CD4-positive, alpha-beta memory T cell (primary cell): ENCODE measurements at places on chromosomes 2 and 18. TPM values are rescaled to one million over a fixed set of nuclear protein-coding genes. Genes with fewer than 3 reads are reported as not detected.
A peak's percentile ranks its signal among the peaks of the same experiment; 100 is the strongest.

DNA sequence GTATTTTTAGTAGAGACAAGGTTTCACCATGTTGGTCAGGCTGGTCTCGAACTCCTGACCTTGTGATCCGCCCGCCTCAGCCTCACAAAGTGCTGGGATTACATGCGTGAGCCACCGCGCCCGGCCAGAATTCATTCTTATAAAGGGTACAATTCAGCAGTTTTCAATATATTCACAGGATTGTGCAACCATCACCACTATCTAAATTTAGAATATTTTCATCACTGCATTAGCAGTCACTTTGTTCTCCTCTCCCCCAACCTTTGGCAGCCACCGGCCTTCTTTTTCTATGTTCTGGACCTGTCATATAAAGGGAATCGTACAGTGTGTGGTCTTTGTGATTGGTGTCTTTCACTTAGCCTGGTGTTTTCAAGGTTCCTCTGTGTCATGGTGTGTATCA, 40.7 kb downstream of the TCF7L1 start:
- H3K27me3 ChIP-seq: no peaks in the 10 kb centered on the region
- no peak overlapping the region for H3K27ac ChIP-seq
- DNase-seq: no peak
- H3K4me1 ChIP-seq: no peaks in the 10 kb centered on the region
- H3K36me3 ChIP-seq: no peaks in the 10 kb centered on the region
- H3K4me3 ChIP-seq: no peak overlapping the region

DNA sequence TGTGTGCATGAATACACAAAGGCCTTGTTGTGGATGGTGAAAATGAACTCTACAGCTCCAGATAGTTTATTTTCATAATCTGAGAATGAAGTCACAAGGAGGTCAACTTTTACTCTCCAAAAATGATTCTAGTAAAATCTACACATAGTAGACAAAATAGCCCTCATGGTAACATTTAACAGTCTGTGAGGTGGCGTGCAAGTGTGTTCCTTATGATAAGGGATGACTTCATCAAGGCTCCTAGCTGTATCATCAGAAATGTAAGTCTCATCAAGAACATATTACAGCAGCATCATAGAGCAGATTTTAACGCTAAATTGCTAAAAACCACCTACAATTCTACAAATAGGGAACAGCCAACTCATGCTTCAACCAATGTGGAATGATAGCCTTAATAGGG, 72.3 kb upstream of the RIOK3 start:
- H3K4me1 ChIP-seq: peaks cover 16% of the 10 kb centered on the region
- H3K27ac ChIP-seq: no peak overlapping the region
- no peaks in the 10 kb centered on the region for H3K36me3 ChIP-seq
- no peak for DNase-seq

DNA sequence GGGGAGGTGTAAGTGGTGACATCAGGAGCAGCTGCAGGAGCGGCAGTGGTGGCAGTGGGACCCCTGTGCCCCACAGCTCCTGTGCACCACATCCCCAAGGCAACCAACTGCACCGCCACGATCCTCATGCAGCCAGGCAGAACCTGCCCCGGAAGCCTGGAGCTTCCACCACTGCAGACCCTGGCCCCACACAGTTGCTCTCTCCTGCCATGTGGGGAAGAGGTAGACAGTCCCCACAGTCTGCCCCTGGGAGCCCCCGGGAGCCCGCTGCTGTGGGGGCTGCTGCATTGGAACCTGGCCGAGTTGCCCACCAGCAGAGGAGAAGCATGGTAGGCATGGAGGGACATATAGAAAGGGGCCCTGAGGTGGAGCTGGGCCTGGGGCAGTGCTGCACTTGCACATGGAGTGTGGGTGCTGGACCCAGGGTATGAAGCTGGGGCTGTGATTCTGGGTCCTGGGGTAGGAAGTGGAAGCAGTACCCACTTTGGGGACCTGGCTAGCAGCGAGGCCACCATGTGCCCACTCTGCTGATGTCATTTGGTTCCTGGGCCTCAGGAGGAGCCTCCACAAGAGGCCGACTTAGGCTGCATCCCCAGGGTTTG, 623.3 kb upstream of the LRRTM4 start:
- H3K36me3 ChIP-seq: no peaks in the 10 kb centered on the region
- H3K4me3 ChIP-seq: no peak overlapping the region
- no peak for DNase-seq
- no peaks in the 10 kb centered on the region for H3K4me1 ChIP-seq
- no peaks in the 10 kb centered on the region for H3K27me3 ChIP-seq

DNA sequence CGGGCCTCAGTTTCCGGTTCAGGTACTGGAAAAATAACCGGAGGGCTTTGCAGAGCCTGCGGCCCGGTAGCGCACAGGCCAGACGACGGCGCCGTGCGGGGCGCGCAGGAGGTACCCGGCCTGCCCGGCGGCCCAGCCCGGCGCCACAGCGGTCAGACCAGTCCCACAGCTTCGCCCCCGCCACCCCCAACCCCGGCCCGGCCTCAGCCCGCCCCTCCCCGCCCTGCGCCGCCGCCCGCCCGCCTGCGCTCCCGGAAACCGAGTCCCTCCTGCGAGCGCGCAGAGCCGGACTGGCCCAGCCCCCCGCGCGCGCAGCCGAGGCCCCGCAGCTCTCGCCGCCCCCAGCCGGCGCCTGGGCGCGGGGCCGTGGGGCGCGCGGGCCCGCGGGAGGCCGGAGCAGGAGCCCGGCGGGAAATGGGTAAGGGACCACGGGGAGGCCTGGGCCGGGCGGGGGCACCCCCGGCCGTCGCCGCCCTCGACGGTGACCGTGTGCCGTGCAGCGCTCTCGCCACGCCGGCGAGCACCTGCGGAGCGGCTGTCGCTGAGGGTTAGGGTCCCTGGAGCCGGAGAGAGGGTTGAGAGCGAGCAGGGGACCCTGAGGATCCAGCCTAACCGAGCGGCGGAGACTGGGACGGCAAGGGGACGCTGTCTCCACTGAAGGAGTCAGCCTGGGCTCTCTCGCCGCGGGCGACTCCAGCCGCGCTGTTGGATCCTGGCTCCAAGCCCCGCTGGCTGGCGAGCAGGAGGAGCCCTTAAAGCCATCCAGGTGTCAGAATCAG, 16.5 kb upstream of the PSD4 start:
- H3K4me3 ChIP-seq: peak overlapping the region; percentile 57
- no peaks in the 10 kb centered on the region for H3K36me3 ChIP-seq
- H3K4me1 ChIP-seq: peaks cover 27% of the 10 kb centered on the region
- H3K27ac ChIP-seq: peak overlapping the region; percentile 55
- H3K27me3 ChIP-seq: no peaks in the 10 kb centered on the region

- H3K27ac ChIP-seq: no peak overlapping the region
- no peak for DNase-seq
- no peaks in the 10 kb centered on the region for H3K27me3 ChIP-seq
- no peaks in the 10 kb centered on the region for H3K4me1 ChIP-seq
- no peaks in the 10 kb centered on the region for H3K36me3 ChIP-seq
Measured at GRCh38 chr2:100136310-100136709, 6.1 kb downstream of the AFF3 start.

EFEMP1 gene
- not detected for total RNA-seq

DNA sequence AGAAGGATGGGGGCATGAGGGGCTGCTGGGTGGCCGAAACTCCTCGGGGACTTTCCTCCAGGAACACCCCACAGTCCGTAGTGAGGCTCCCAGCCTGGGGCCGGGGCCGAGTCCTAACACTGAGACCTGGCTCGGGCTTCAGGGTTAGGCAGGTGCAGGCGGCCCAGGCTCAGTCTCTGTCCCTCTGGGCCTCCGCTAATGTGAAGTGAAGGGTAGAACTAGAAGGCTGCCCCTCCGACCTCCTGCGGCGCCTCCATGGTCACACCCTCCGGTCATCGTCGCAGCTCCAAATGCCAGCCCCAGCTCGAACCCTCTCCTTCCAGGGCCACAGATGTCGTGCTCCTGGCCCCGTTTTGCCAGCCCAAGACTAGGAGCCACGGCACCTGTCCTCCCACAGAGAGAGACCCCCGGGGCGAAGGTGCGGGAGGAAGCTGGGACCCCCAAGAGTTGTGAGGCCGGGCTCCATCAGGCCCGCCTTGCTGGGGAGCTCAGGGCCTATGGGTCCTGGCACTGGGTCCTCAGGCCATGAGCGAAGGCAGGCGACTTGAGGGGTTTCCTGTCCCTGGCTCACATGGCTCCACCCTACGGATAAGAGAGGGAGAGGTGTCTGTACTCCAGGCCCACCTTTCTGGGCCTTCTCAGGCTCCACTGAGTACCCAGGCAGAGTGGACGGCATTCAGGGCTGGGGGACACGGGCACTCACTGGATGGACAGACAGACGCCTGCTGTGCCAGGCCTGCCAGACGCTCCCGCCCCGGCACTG, 797 bp downstream of the ANO7 start:
- H3K4me3 ChIP-seq: no peak overlapping the region
- no peaks in the 10 kb centered on the region for H3K36me3 ChIP-seq
- H3K27ac ChIP-seq: no peak overlapping the region
- no peaks in the 10 kb centered on the region for H3K4me1 ChIP-seq

GALNT5 gene
- total RNA-seq: not detected

- no peaks in the 10 kb centered on the region for H3K36me3 ChIP-seq
- H3K27me3 ChIP-seq: no peaks in the 10 kb centered on the region
Measured at GRCh38 chr2:100018341-100019193, 123.8 kb downstream of the AFF3 start.

FAM210A gene
- total RNA-seq: 9.4 TPM

GRCh38 chr18:5747678-5748077, 147.6 kb downstream of the TMEM200C start:
- no peaks in the 10 kb centered on the region for H3K36me3 ChIP-seq
- no peak overlapping the region for H3K27ac ChIP-seq
- H3K4me3 ChIP-seq: no peak overlapping the region
- no peaks in the 10 kb centered on the region for H3K4me1 ChIP-seq
- no peaks in the 10 kb centered on the region for H3K27me3 ChIP-seq

SGPP2 gene
- total RNA-seq: 9.9 TPM

DNA sequence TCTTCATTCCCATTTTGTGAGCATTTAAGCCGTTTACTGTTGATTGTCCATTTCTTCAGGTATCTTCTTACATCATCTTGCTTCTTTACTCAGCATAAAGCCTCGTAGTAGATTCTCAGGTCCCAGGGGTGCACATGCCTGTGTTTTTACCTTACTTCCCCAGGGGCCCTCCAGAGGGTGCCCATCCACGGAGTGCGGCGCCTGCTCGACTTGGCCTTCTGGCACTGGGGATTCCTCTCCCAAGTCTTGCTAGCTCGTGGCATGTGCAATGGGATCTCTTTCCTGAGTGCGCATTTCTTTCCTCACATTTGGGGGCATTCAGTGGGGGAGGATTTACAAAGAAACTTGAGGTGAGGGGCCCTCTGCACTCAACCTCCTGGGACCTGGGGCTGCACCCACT, 148.1 kb downstream of the AGAP1 start:
- no peak for DNase-seq
- H3K4me1 ChIP-seq: no peaks in the 10 kb centered on the region
- no peaks in the 10 kb centered on the region for H3K36me3 ChIP-seq
- H3K27ac ChIP-seq: no peak overlapping the region
- no peaks in the 10 kb centered on the region for H3K27me3 ChIP-seq

PMAIP1 gene
- total RNA-seq: 8.8 TPM

DNA sequence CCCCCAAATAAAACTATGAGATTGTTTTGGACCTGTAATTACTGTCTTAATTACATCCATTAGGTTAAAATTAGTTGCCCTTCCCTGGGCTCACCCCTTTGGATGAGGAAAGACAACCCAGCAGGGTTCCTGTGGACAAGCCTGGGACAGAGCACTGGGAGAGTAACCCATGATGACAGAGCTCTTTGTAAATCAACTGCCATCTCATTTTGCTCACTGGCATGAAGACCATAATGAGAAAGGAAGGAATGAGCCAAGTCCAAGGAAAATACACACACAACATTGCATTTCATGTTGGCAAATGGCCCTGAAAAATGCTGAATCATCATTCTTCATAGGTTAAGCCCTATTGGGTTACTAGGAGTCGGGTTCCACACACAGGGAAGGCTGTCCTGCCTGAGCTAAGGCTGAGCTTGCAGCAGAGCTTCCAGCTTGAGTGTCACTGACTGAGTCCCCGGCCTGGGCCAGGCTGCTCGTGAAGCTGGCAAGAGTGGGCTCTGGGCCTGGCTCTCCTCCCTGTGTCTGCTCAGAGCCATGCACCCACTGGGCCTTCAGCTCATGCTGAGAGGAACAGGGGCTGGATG, 94.1 kb upstream of the ACAA2 start:
- no peaks in the 10 kb centered on the region for H3K4me1 ChIP-seq
- H3K4me3 ChIP-seq: no peak overlapping the region
- no peak for DNase-seq
- no peaks in the 10 kb centered on the region for H3K36me3 ChIP-seq

DNA sequence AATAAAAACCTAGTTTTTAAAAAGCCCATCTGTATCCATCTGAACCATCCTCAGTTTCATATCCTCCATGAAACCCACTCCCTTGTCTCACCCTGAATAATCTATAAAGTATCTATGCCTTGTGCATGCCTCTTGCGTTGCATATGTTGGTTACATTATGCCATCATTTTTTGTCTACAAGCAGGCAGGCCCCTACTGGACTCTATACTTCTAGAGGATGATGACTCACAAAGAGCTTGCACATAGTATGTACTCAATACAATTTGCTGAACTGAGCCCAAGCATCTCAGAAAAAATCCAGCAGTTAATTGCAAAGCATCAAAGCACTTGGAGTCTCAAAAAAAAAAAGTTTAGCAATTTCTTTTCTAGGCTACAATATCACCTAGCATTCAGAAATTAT, 95.6 kb downstream of the DYM start:
- H3K36me3 ChIP-seq: peaks cover 7% of the 10 kb centered on the region
- no peaks in the 10 kb centered on the region for H3K27me3 ChIP-seq
- DNase-seq: no peak
- H3K4me1 ChIP-seq: peaks cover 10% of the 10 kb centered on the region

DNA sequence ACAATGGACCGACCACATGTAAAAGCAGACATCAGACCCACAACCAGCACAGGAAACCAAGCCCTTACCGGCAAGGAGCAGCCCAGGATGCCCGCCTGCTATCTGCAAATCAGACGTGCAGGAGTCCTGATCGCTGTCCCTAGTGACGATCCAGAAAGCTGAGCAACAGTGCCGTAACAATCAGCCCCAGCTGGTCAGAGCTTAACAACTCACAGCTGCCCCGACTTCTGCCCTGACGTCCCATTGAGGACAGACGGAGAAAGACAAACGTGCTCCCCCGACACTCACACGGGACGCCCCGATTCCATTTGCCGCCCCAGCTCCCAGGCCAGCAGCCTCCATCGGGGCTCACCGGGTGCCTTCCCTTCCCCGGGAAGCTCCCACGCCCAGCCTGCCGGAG, 39.8 kb upstream of the PXDN start:
- no peak for DNase-seq
- H3K27ac ChIP-seq: no peak overlapping the region
- no peaks in the 10 kb centered on the region for H3K4me1 ChIP-seq
- no peaks in the 10 kb centered on the region for H3K27me3 ChIP-seq

TMX3 gene
- total RNA-seq: 73.6 TPM

- no peak overlapping the region for H3K4me3 ChIP-seq
- H3K27me3 ChIP-seq: no peaks in the 10 kb centered on the region
- H3K36me3 ChIP-seq: no peaks in the 10 kb centered on the region
Measured at GRCh38 chr2:109162999-109163398, 34.0 kb downstream of the SH3RF3 start.

GRCh38 chr2:128474962-128475361, 156.3 kb upstream of the HS6ST1 start:
- H3K27me3 ChIP-seq: peaks cover 4% of the 10 kb centered on the region
- peaks cover 3% of the 10 kb centered on the region for H3K4me1 ChIP-seq
- no peaks in the 10 kb centered on the region for H3K36me3 ChIP-seq
- H3K4me3 ChIP-seq: no peak overlapping the region

IFT172 gene
- 23.6 TPM for total RNA-seq

FOXI3 gene
- not detected for total RNA-seq

CCT7 gene
- total RNA-seq: 187 TPM

- no peak overlapping the region for H3K4me3 ChIP-seq
- no peaks in the 10 kb centered on the region for H3K36me3 ChIP-seq
- no peak overlapping the region for H3K27ac ChIP-seq
- H3K4me1 ChIP-seq: no peaks in the 10 kb centered on the region
- no peak for DNase-seq
- H3K27me3 ChIP-seq: no peaks in the 10 kb centered on the region
Measured at GRCh38 chr18:79780547-79780946, 17.2 kb upstream of the KCNG2 start.
